Vagina (tissue), 2 donors: ENCODE measurements at places on chromosomes 12 and 14. TPM values are rescaled to one million over a fixed set of nuclear protein-coding genes. Genes with fewer than 3 reads are reported as not detected.

DNA sequence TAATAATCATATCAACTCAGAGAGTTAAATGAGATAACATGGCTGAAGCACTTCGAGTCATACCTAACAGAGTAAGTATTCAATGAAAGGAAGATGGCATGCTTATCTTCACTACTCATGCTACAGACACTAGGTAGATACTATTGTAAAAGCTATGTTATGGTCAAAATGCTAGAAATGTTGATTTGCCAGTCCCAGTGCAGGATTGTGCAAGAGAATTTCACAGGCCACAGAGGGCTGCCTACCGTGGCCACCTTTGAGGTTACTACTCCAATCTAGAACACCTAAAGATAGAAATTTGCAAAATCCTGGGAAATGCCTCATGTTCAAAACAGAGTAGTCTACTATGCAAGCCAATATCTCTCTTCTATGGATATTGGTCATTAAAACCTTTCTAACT lies 75.3 kb upstream of the PLEKHG7 start:
- DNase-seq: no peak

DNA sequence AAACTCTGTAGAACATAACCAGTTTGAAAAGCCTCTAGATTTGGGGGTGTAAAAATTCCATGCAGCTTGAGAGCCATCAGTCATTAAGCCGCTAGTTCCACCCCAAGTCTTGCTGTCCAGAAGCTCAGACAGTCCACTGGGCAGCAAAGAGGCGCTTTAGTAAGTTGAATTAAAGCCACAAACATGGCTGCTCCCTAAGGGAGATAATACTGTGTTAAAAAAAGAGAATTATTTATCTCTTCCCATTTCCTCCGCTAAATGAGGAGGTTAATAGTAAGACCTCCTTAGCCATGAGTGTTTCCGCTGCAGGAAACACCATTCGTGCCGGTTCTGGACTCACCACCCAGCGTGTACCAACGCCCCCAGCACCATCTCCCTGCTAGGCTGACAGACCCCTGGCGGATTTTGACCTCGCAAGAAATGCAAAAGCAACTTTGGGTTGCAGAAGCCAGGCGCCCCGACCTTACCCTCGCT lies 536 bp downstream of the TM7SF3 start:
- no peak for DNase-seq

GRCh38 chr12:74535536-74535935 lies 2.1 kb upstream of the ATXN7L3B start:
- no peak for DNase-seq

GRCh38 chr14:99136047-99136400 lies 136.0 kb downstream of the BCL11B start:
- peak; percentile 91 for DNase-seq

DNA sequence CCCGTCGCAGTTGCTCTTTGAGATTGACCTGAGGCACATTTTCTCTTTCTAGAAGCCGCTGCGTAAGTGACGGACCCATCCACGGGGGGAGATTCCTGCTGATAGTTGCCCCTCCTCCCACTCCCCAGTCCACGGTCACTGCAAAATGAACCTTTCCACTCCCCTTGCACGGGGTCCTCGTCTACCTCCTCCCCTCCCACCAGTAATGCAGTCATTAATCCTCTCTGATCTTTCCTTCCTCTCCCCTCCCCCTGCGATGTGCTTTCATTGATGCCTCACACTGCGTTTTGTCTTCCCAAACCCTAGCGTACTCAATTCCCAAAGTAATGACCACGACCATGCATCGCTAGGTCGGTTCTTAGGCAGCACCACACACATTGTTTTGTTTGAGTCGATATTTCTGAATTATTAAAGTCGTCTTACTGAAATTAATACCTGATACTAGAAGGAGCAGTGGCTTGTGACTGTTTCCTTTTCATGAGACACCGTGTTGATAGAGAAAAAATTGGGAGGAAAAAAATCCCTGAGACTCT lies 857 bp downstream of the ETNK1 start:
- no peak for DNase-seq

DNA sequence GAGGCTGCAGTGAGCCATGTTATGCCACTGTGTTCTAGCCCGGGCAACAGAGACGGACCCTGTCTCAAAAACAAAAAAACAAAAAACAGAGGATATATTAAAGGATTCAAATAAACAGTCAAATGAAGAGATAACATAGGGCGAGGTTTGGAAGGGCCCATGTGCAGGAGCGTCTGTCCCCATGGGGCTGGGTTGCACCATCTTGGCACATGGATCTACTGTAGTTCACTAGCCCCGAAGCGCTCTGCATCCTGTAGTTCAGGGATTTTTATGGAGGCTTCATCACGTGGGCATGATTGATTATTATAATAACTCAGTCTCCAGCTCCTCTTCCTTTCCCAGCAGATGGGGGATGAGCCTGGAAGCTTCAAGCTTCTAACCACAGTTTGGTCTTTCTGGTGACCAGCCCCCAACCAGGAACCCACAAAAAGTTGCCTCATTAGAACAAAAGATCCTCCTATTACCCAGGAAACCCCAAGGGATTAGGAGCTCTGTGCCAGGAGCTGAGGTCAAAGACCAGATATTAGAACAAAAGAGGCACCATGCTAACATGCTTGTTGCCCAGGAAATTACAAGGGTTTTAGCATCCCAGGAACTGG lies 59.9 kb downstream of the HCAR2 start:
- DNase-seq: no peak

GRCh38 chr12:8596561-8596960 lies 16.1 kb downstream of the AICDA start:
- DNase-seq: no peak

DNA sequence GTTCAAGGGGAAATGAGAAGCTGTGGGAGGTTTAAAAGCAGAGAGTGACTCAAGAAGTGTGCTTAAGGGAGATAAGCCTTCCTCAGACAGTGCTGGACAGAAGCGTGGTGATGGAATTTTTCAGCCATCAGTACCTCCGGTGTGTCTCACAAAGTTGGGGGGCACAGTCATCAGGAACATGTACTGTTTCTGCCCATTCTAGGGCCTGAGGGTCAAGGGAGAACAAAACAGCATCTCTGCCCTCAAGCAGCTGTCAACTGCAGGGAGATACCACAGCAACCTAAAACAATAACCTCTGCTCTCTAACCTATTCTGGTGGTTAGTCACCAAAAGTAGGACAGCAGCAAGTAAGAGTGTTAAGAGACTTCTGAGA lies 2.0 kb upstream of the STON2 start:
- DNase-seq: no peak

DNA sequence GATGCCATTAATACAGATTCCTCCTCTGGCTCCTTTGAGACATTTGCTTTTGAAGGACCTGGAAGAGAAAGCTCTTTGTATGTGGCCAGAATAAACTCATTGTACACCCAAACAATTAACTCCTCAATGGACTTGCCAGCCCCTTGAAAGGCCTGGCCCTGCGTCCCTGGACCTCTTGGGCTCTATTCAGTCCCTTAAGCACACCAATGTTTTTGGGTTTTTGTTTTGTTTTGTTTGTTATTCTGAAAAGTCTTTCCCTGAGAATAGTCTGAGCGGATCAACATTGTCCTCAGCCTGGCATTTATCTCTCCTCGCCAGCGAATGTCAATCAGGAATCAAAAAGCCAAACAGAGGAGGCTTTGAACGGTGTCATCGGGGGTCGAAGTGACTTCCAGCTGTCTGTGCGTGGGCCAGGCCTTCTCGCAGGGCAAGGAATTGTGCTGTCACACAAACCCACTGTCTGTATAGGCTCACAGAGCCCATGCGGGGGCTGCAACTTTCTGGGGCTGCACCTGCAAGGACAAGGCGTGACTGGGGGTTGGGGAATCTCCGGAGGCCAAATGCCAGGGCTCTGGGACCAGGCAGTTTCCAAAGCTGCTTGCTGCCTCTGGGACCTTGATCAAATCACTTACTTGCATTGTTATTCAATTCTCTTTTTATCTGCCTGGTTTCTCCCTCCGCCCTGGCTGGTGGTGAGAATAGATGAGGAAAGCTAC lies 108.3 kb downstream of the SMOC1 start:
- no peak for DNase-seq

Gene CFAP251
- total RNA-seq: 8.8 TPM

Gene CAPS2
- 24.6 TPM for total RNA-seq

Gene TAS2R42
- not detected for total RNA-seq

Gene KLRB1
- 1.5 TPM for total RNA-seq

Gene ZNF641
- 15.5 TPM for total RNA-seq

Gene KCNH3
- total RNA-seq: not detected
